ENCODE measurements at places on chromosomes 1 and 21.

- ATAC-seq: no peak
Measured at GRCh38 chr1:67839826-67840225, 6.6 kb upstream of the GNG12 start.

DNA sequence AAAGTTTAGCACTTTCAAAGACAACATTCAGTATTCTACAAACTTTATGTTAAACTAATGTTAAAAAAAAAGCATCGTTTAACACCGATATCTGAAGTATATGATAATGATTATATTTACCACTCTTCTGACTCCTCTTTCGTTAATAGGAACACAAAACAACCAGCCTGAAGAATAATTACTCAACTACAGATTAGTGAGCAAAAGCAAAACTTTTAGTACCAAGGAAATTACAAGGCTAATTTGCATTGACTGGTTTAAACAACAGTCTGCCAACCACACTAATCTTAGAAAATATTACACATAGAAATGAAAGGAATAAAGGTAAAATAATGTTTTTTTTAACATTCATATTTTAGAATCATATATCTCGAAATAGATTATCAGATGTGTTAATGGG lies 500.7 kb downstream of the LMO4 start:
- no peak for ATAC-seq

DNA sequence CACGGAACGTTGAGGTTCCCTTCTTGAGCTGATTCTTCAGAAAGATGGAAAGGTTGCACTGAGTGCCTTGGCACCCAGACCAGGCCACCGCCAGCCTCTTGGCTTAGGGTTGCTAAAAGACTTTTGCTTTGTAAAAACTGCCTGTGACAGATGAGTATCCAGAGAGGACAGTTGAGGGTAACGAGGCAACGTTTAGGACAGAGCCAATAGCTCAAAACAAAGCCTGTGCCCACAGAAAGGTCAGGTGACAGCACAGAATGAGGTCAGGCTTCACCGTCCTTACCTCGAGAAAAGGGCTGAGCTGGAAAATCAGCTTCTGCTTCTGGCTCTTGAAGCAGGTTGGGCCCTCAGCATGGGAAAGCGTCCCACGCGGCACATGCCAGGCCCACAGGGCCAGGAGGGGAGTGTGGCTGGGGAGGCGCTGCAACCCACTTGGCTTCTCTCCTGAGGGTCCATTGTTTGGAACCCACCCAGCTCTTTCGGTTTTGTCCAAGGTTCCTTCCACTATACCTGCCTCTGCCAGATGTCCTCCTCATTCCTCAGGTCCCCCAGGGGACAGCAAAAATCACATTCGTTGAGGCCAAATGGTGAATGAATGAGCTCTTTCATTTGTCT lies 55.5 kb downstream of the SCCPDH start:
- ATAC-seq: no peak

DNA sequence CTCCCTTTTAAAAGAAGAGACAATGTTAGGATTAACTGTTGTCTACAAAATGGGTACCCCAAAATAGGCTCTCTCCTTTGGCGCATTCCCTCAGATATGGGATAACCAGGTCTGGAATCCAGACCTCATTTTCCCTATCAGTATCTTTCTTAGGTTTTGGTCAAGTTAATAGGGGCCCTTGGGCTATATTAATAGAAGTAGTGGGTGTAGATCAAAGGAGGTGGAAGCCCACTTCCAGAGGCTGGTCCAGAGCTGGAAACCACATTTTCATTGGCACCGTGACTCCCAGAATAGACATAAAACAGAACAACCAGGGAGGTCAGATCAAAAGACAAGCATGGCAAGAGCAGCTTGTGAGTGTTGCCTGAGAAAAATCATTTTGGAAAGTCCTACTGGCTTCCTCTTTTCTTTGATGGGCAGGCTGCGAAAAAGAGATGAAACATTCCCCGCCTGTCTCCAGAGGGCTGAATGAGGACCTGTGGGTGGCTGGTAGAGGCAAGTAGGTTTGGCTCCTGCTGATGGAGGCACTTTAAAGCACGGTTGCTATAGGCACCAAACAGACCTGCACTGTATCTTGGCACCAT lies 25.8 kb upstream of the KIF21B start:
- ATAC-seq: no peak

GRCh38 chr1:118859999-118860398 lies 128.1 kb downstream of the TBX15 start:
- ATAC-seq: no peak

DNA sequence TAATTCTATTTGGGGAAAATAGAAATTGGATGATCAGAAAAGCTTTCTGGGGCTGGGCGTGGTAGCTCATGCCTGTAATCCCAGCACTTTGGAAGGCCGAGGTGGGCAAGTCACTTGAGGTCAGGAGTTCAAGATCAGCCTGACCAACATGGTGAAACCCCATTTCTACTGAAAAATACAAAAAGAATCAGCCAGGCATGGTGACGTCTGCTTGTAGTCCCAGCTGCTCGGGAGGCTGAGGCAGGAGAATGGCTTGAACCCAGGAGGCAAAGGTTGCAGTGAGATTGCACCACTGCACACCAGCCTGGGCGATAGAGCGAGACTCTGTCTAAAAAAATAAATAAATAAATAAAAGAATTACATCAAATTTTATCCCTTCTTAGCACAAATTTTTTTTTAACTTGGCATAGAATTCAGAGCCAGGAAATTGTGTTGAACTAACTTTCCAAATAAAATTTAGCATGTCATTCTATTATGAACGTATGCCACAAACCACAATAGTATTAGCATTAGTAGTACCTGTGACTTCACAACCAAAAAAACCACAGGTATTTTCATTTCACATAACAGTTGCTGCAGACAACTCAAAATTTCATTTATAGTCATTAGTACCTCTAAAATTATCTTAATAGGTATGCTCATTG lies 4.5 kb upstream of the ANKRD13C start:
- no peak for ATAC-seq

DNA sequence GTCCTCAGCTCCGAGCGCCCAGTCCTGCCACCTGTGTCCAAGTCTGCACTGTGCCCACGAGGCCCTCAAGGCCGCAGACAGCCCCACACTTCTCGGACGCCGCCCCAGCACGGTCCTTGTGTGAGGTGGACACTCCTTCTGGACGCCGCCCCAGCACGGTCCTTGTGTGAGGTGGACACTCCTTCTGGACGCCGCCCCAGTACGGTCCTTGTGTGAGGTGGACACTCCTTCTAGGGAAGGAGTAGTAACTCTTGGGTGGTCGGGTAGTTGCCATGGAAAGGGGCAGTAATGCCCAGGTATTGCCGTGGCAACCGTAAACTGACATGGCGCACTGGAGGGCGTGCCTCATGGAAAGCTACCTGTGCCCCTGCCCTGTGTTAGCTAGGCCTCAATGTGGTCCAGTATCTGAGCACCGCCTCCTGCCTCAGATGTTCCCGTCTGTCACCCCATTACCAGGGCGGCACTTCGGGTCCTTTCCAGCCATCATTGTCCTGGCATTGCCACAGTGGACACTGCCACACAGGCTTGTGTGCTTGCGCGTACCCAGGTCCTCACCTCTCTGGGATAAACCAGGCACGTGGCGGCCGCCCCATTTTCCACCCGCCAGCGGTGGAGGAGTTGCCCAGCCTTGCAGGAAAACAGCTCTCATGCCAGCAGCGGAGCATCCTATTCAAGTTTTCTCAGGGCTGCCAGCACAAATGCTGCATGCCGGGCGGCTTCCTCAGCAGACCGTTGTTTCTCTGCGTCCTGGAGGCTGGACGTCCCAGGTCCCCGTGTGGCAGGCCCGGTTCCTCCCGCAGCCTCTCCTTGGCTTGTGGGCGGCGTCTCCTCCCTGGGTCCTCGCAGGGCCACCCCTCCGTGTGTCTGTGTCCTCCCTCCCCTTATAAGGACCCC lies 40.8 kb upstream of the POFUT2 start:
- ATAC-seq: no peak

- no peak for ATAC-seq
Measured at GRCh38 chr1:1090424-1091343, 16.6 kb upstream of the RNF223 start.

GRCh38 chr1:223695941-223696340 lies 16.4 kb upstream of the CAPN2 start:
- no peak for ATAC-seq

DNA sequence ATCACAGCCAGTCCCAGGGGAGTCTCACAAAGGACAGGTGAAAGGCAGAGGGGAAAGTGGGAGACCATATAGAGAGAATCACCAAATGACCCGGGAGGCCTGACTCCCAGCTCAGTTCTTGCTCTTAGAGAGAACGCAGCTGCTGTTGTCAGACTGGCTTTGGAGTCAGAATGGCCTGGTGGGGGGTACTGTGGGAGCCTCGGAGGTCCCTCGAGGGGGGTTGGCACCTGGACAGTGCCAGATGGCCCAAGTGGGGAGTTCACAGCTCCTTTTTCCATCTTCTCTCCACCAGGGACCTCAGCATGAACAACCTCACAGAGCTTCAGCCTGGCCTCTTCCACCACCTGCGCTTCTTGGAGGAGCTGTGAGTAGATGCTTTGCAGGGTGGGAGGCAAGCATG lies 31.5 kb downstream of the LGR6 start:
- no peak for ATAC-seq

GRCh38 chr1:201714542-201715329 lies 114.2 kb upstream of the IPO9 start:
- peak; percentile 86 for ATAC-seq

DNA sequence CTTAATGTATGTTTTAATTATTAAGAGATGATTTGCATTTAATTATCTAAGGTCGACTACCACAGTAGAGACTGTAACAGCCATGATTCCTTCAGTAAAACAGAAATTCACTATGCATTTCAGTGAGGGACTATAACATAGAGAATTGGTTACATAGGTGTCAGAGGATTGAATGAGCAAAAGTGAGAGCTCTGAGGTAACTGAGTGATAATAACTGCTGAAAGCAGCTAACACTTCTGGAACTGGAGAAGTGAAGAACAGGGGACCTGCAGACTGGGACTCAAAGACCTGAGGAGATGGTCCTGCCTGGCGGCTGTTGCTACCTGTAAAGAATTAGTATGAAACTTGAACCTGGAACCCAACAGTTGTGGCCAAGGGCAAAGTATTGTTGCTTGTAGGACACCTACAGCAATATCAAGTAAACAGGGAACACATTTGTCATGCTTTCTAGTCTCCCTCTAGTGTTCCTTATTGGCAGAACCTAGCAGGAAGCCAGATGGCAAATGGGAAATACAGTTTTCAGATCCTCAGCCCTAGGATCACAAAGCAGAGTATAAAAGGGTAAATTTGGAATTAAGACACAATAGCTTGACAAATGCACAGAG lies 110.6 kb downstream of the HS2ST1 start:
- no peak for ATAC-seq

DNA sequence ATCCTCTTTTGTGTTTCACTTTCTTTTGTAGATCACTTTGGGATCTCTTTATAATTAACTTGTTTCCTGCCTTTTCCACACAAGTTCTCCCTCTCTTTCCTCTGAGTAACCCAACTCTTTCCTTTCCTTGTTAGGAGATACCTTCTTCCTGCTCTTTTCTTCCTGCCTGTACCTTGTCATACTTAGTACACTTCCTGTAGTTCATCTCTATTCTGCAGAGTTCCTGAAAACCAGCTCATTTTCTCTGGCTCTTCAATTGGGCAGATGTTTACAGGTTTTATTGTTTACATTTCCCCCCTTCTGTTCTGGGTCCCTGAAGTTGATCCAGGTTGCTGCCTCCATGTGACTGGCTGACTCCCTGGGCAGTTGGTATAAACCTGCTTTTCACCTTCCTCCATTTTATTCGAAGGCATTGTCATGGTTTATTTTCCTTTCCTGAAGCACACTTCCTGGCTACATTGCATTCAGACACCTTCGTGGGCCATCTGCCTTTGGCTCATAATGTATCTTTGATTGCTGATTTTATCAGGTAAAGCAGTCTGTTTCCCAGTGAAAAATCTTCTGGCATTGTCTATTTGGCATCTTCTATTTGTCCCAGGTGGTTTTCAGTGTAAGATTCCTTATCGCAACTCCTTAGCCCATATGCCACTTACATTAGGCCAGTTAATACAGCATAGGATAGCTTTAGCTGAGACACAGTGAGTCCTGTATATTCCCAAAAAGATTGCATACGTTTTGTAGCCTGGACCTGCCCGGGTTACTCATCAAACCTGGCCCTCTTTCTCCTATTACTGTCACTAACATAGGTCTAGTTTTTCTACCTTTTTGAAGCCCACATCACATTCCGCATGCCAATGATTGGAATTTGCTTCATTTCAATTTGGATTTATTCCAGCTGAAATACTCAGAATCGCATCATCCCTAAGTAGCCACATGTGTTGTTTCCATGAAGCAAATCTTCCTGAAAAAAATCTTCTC lies 15.4 kb downstream of the CTH start:
- ATAC-seq: no peak

GRCh38 chr21:43775795-43776430 lies at the start of gene CSTB:
TSS of gene CSTB (minus strand) at chr21:43776308. CDS start at chr21:43776269, 39 bp downstream.
- ATAC-seq: peak; percentile 84
